ENCODE measurements at places on chromosomes 7 and 10.

DNA sequence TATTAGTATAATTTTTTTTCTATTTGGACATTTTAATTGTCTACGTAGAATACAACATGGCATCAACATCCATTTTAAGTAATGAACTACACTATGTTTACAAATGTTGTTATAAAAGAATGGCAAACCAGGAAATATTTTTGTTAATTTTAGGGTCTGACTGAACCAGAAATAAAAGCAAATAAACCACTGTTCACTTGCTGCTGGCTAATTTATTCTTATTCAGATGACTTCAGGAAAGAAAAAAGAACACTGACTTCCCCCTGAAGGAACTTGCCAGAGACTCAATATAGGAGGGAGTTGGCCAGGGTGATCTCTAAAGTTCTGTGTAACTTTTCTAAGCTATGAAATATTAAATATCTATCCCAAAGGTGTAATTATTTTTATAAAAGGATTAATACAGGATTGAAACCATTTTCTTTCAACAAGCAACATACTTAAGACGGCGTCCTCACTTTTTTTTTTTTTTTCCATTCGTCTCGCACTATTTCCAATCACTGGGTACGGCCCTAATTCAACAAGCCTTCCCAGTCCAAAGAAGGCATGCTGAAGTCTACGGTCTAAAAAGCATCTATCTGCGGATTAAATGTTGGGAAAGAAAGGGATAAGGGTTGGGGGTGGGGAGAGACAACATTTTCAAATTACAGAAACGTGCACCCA lies 1.2 kb downstream of the USP6NL start:
- no peak for DNase-seq

DNA sequence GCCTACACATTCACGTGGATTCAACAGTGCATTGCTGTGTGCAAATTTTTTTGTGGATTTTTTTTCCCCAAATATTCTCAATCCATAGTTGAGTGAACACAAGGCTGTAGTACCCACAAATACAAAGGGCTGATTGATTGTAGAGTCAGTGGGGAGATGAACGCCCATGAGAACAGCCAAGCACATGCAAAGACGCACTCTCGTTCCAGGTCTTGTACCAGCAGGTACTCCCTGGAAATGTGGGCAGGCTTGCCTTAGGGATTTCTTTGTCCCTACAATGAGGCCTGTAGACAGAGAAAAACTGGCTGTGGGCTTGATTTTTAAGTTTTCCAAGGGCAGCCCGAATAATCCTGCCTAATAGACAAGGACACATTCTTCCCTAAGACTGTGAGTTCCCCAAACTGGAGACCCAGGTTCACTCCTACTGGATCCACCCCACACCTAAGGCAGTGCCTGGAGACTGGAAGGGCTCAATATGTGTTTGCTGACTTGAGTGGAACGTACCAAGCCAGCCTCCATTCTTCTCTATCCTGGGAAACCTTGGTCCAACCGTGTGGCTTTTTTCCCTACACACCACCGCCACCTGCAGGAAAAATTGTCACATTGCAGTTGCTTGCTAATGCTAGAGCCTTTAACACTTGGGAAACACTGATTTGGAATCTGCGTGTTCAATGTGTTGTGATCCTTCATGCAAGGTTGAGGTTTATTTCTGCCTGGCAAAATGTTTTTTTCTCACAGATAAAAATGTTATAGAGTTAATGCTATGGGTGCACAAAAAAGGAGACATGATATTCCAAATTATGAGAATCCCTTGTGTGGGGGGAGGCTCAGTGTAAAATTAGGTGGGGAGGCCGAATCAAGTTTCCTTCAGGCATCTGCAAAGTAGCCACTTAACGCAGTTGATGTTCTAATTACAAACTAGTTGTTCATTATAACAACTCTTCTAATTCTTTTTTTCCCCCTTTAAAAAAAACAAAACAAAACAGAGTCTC lies 49.3 kb downstream of the PPP1R17 start:
- peak; percentile 74 for DNase-seq

- no peak for DNase-seq
These were observed 163.3 kb downstream of the GRID1 start for GRCh38 chr10:86203162-86203905.

- DNase-seq, result no peak
These were observed 3.2 kb upstream of the PPP1R3A start for GRCh38 chr7:113922049-113922448.

DNA sequence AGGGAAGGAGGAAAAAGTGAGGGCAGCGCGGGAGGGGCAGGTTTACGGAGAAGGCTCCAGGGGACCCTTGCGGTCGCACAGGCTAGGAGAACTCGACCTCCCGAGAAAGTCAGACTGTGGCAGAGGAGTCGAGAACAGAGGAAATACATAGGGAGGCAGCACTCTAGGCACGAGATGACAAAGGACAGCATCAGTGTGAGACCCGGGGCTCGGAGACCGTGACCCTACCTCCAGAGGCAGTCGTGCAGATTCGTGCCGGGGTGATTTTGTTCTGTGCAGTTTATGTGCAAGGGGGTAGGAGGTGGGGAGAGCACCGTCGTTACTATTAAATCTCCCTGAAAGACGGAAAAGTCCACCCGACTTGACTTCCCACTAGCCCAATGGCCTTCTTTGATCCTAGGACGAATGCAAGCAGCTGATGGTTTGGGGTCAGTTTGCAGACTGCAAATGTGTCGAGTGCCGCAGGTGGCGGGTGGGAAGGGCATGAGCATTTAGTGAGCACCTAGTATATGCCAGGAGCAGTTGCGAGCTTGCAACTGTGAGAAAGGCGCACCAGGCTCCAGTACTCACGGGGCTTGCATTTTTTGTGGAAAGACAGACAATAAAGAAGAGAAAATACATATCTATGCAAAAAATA lies 674 bp upstream of the OSBPL3 start:
- DNase-seq, result peak; percentile 58

- peak; percentile 81 for DNase-seq
These were observed 12.6 kb upstream of the SH2B2 start for GRCh38 chr7:102273749-102274712.

GRCh38 chr10:3897156-3897555 lies 112.1 kb upstream of the KLF6 start:
- peak; percentile 36 for DNase-seq

GRCh38 chr10:58570307-58570723 lies 57.6 kb downstream of the BICC1 start:
- DNase-seq, result peak; percentile 32

DNA sequence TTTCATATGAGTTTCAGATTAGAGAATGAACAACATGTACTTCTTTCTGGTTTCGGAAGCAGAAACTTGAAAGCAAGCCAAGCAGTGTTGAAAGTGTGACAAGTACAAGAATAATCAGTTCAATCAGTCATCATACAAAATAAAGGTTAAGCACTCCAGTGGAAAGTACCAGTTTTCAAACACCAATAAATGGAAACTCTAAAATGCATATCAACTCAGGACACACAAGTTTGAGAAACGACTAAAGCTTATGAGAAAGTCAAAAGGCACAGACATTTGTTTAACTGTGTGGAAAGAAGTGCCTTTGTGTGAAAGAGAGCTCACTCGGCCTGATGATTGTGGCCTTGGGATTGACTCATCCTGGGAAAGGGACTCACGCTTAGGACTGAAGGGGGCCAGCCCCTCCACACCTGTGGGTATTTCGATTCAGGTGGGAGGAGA lies 60.6 kb upstream of the AKR1C1 start:
- DNase-seq, result peak; percentile 5

GRCh38 chr10:116809483-116810119 lies 39.7 kb upstream of the ENO4 start:
- peak; percentile 29 for DNase-seq

DNA sequence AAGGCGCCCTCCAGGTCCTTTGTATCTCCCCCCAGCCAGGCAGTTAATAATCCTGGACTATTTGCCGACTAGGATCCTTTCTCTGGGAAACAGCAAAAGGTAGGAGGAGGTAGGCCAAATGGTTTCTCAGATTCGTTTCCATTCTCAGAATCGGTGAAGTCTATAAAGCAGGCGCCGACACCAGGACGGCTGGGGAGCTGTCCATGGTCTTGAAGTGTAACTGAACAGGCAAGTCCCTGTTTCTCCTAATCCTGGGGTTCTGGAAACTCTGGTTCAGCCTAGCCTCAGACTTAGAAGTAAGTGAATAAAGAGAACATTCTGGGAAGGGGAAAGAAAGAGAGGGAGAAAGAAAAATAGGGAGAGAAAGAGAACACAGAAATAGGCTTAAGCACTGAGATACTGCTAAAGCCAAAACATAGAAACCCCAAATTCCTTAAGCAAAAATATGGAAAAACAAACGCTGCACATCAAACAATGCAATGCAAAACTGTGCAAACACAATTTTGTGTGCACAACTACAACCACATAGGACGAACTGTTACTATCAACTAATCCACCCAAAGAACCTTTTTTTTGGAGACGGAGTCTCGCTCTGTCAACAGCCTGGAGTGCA lies 11.1 kb upstream of the INA start:
- DNase-seq, result peak; percentile 62

GRCh38 chr10:47300429-47300931 lies 483 bp downstream of the GDF10 start:
- no peak for DNase-seq

DNA sequence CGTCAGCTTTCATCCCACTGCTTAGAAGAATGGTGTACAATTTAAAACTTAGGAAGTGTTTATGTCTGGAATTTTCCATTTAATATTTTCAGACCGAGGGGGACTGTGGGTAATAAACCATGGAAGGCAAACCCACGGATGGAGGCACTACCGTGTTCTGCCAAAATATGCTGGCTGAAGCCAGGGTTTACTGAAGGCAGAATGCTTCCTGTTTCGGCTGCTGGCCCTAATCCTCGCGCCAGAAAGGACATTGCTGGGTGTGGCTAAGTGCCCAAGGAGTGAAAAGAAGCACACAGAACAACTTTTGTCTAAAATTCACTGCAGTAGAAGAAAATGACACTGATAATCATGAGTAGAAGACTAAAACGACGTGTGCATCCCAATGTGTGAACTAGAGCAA lies 32.3 kb downstream of the PITRM1 start:
- DNase-seq, result no peak

- DNase-seq, result no peak
These were observed 52.0 kb downstream of the ZNF22 start for GRCh38 chr10:45052700-45053099.

- DNase-seq, result no peak
These were observed 651 bp downstream of the MYO3A start for GRCh38 chr10:25934621-25935139.

GRCh38 chr10:109587366-109587765 lies 335.9 kb downstream of the XPNPEP1 start:
- no peak for DNase-seq

DNA sequence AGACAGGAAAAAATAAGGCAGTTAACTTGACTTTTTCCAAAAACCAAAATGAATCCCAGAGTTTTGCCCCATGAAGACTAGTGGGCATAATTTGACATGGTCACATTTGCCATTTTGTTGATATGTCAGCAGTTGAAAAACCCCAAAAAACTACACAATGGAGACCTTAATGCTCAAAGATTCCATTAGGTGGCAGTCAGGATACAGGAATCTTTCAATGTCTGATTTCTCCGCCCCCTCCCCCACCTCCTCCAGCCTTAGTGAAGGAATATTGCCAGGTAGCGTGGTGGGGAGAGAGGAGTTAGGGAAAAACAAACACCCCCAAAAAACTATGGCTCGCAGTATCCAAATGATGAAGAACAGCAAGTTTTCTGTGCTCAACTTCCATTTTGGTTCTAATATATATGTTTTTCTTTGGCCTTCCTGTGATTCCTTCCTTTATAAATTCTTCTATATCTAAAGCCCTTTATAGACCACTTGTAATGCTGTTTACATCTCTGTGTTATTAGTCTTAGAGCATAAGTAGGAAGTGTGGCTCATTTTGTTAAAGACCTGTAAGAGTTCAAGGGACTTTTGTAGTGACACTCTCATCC lies 6.7 kb upstream of the SMNDC1 start:
- DNase-seq, result peak; percentile 59

- DNase-seq, result no peak
These were observed 691.0 kb upstream of the MBL2 start for GRCh38 chr10:53463539-53463938.

GRCh38 chr10:17669185-17669872 lies 25.4 kb downstream of the STAM start:
- DNase-seq, result no peak

GRCh38 chr7:133070562-133070961 lies 11.3 kb downstream of the CHCHD3 start:
- no peak for DNase-seq

GRCh38 chr7:139441961-139442360 lies 41.5 kb downstream of the KLRG2 start:
- DNase-seq, result no peak

DNA sequence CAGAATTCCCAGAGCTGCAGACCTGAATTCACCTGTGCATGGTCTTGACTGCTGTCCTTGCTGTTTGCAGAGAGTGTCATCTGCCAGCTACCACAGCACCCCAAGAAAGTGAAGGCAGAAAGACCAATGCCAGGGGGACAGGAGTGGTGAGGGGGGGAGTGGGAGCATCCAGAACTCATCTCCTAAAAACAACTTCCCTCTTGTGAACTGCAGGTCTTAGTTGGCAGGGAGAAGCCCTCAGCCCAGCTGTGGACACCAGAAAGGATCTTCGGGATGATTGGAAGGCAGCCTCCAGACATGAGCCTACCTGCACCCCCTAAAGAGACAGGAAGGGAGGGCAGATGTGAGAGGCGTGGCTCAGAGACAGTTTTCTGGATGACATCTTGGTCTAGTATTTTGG lies 615.8 kb upstream of the MGMT start:
- no peak for DNase-seq

GRCh38 chr7:101146-102046 lies 91.0 kb upstream of the FAM20C start:
- DNase-seq, result peak; percentile 100

- no peak for DNase-seq
These were observed 470.5 kb downstream of the RPS24 start for GRCh38 chr10:78504181-78504580.

DNA sequence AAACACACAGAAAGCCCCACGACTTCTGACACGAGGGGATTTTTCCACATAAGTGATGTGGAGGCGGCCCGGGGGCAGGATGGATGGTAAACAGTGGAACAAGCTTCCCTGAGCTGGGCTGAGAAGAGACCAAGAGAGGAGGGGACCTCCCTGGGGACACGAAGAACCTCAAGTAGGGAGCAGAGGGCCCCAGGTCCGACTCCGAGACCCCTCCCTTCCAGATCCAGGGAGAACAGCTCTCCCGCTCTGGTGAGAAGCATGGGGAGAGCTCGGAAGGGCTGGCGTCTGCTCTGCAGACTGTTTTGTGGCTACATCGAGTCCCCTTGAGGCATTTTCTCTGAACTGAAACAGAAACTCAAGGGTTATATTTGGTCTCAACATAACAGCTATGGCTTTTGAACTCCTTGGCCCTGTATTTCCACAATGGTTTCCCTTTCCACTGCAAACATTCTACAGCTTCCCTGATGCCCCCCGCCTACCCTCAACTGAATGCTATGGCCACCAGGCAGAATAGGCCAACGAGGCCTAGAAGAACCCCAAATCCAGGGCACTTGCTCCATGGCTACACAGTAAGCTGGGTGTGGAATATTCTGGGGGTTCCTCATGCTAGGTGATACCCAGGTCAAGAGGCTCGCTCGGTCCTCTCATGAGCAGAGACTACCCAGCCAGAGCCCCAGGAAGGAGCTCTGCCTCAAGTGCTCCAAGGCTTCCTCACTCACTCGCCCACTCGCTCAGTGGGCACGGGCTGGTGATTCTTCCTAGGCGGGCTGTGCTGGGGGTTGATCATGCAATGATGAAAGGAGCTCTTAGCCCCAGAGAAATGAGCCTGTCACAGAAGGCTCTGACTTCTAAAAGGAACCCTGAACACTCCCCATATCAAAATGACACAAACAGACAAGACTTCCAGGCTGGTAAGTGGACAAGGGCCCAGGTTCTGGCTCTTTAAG lies 47.5 kb downstream of the FAM53B start:
- no peak for DNase-seq

GRCh38 chr10:68001539-68001938 lies 73.5 kb downstream of the HERC4 start:
- no peak for DNase-seq

- no peak for DNase-seq
These were observed 33.7 kb downstream of the SCRN1 start for GRCh38 chr7:29955799-29956486.
